CD4-positive, alpha-beta T cell treated with Interleukin-21 for 1 hour (primary cell): ENCODE measurements at places on chromosomes 4 and X.

DNA sequence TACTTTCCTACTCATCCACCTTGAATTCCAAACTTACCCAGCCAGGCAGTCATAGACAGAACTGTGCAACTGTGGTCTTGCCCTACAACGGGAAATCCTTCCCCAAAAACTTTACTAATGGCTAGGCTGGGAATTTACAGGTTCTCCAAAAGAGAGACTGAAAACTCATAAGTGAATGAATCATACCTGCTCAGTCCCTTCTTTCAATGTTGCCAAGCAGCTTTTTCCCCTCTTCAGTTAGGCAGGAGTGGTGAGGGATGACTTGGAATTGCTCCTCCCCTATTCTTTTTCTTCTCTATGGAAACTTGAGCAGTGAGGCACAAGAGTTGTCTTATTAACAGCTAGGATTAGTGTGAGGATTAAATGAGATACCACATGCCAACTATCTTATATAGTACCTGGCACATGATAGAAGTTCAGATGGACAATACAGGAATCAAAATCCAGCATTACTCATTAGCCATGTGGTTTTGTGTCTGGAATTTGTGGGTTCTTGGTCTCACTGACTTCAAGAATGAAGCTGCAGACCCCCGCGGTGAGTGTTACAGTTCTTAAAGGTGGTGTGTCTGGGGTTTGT is 105.9 kb downstream of the TEX13A start:
- no peak for DNase-seq

- peak; percentile 76 for DNase-seq
These were observed at the start of gene ITM2A for GRCh38 chrX:79366873-79367749. ITM2A (minus strand) TSS chrX:79367334; CDS start chrX:79367215, 119 bp downstream.

DNA sequence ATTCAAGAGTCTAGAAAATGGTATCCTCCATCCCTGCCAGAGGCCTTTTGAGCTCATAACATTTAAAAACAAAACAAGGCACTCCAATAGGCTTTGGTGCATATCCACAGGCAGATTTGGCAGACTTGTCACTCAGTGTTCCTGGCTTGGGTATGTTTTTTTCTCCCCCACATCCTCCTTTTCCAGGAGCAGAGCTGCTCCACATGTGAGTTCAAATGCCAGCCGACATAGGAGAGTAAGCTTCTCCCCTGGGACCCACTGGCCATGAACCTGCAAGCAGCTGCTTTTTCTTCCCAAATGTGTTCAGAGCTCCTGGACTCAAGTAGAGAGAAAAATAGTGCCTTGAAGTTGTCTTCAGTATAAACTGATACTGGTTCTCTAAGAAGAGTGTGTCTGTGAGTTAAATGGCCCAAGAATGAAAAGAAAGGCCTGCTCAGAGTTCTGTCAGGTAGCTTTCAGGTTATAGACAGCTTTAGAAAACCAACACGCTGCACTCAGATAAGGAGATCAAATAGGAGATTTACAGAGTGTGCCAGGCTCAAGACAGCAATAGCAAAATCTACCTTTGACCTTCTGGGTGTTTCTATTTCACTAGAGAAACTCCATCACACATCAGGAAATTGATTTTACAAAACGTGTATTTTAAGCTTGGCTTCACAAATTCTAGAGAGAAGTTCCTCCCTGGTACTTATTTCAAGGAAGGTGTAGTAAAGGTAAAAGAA is 162.5 kb upstream of the GALNT7 start:
- no peak for DNase-seq

GRCh38 chr4:176189891-176190795 is 5.2 kb downstream of the SPATA4 start:
- DNase-seq = no peak

DNA sequence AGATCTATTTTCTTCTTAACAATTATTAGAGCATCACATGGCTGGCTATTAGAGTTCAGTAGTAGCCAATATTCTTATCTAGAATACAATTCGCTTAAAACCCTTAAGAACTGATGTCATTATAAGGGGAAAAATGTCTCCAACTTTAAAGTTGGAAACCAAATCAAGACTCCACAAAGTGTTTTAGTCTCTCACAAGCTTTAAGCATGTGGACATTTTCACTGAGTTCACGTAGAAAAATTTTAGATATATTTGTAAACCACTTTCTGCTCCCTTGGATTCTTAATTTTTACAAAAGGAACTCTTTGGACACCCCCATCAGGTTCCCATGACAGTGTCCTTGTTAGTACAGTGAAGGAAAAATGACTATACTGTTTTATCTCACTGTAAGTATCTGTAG is 123.9 kb upstream of the NAP1L5 start:
- no peak for DNase-seq

- no peak for DNase-seq
These were observed 365.7 kb downstream of the PPP3CA start for GRCh38 chr4:100981447-100982204.

GRCh38 chr4:1413204-1413663 is 7.0 kb upstream of the NKX1-1 start:
- no peak for DNase-seq

GRCh38 chr4:142406917-142407501 is 439.1 kb downstream of the INPP4B start:
- DNase-seq = peak; percentile 82
